ENCODE measurements at places on chromosomes 5 and 9.

- DNase-seq: no peak
Measured at GRCh38 chr9:672851-673250, 168.6 kb upstream of the DMRT1 start.

- no peak for DNase-seq
Measured at GRCh38 chr5:169653091-169653490, 16.0 kb downstream of the DOCK2 start.

- no peak for DNase-seq
Measured at GRCh38 chr5:93022796-93023447, 558.1 kb downstream of the NR2F1-AS1 start.

- DNase-seq: no peak
Measured at GRCh38 chr5:5296051-5296450, 126.4 kb upstream of the ICE1 start.

- no peak for DNase-seq
Measured at GRCh38 chr9:122126331-122127261, 33.0 kb downstream of the NDUFA8 start.

DNA sequence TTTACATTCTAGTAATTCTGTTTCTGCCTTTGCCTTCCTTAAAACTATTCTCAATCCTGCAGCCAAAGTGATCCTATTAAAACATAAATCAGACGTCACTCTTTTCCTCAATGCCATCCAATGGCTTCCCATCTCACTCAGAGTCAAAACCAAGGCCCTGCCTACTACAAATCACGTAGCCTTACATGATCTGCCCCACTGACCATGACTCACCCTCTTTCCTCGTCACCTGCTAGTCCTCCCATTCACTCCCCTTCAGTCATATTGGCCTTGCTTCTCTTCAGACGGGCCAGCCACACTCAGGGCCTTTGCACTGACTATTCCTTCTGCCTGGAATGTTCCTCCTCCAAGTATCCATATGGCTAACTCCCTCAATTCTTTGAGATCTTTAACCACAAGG is 39.0 kb upstream of the DMXL1 start:
- peak; percentile 73 for DNase-seq

- no peak for DNase-seq
Measured at GRCh38 chr9:94150890-94151650, 66.8 kb downstream of the PTPDC1 start.

DNA sequence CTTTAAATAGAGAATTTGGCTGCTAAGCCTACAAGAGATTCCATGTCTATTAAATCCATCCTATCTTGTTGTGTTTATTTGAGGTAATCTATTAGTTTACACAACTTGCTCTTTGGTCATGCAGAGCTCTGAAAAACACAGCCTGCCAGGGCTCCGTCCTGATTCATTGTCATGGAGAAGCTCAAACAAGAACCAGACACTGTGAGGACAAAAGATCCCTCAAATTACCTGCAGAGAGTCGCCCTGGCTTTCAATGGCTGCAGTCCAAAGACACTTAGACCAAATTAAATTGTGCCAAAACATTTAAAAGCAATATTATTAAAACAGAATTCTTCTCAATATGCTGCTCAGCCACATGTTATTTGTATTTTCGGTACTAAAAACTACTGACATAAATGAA is 60.1 kb downstream of the CDH18 start:
- no peak for DNase-seq

DNA sequence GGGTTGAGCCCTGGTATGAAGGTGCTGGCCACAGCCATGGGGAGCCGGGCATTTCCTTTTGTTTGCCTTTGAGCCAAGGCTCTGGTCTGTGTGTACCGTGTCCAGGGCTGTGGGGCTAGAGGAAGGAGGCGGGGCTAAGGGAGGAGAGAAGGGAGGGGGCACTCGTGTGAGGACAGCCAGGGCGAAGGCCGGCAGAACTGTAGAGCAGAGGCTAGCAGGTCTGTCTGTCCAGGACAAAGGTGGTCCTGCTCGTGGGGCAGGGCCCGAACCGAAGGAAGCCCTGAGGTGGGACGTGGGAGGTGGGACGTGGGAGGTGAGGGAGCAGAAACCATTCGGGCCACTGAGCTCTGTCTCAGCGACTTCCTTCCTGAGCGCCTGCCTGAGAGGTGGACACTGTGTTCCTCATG is 41.3 kb upstream of the TESK1 start:
- no peak for DNase-seq

DNA sequence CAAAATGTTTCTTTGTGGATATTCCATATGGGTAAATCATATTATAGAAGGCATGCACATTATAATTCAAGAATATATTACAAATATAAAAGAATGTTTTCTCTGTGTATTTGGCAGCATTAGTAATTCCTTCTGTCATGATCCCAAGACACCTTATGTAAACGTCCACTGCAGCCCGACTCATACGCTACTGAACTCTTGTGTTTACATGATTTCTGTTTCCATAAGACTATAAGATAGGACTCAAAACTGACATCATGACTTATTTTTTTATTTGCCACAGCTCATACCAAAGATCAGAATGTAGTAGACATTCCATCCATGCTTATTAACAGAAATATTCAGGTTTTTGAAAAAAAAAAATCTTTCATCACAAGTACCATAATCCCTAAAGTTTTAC is 234.1 kb downstream of the AP3B1 start:
- no peak for DNase-seq

DNA sequence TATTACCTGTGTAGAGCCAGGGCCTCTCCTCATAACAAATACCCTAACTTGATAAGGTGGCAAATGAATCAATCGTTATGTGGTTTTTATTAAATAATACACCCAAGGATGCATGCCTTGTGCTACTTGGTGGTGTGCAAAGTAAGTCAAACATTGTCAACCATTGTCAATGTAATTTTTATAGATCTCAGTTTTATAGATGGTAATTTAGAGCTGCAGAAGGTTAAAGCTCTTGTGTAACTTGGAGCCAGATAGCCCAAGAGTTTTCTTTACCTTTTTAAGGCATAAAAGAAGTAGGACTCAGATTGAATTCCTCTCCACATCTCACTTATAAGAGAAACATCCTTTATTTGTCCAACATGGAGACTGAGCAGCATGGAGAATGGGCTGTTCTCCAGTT is 304.7 kb downstream of the NTRK2 start:
- DNase-seq: no peak

GRCh38 chr9:20550326-20550725 is 72.0 kb downstream of the MLLT3 start:
- DNase-seq: no peak

- no peak for DNase-seq
Measured at GRCh38 chr5:92353107-92354030, 970.3 kb upstream of the ARRDC3 start.

DNA sequence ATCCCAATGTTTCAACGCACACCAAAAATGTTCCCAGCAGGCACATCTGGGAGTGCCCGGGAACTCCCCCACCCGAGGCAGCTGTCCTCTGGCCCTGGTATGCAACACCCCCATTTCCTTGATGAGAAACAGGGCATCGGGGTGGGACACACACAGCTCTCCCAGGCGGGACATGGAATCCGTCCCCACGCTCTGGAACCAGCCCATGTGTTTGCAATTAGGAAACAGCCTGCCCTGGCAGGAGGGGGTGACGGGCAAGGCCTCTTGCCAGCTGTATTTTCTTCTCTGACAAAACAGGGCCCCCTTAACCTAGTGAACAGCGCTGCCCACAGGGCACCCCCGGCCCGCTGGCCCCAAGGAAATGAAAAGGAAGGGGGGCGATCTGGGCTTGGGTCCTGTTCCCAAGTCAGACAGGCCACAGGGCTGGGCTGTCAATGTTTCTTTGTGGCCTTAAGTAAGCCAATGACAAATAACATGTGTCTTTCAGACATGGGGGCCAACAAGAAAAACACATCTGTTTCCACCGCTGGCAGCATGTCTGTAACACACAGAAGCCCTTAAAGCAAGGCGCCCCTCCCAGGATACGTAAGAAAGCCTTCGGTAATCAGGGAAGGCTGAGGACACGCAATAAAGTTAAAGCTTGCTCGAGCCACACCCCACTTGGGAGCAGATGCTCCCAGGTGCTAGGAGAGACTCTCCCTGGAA is 125.3 kb downstream of the ROR2 start:
- DNase-seq: no peak

- no peak for DNase-seq
Measured at GRCh38 chr9:27749838-27750237, 176.6 kb upstream of the C9orf72 start.

DNA sequence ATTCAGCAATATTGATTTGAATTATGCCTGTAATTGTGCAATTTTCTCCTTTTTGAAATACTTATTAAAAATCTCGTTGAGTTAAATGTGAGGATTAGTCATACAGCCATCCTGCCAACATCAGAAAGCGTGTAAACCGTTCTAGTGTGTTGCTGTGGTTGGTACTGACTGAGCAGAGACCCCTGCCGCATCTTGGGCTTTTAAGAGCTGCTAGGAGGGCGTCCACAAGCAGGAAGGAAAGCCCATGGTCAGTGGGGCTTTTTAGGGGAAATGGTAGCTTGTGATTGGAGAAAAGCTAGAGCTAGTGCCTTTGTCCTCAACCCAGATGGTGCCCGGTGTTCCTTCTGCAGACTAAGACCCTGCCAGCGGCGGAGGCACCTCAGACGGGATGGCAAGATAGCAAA is 1.3 kb downstream of the SDHA start:
- DNase-seq: no peak
